ENCODE measurements at places on chromosomes 2 and 18. TPM values are rescaled to one million over a fixed set of nuclear protein-coding genes. Genes with fewer than 3 reads are reported as not detected.

DNA sequence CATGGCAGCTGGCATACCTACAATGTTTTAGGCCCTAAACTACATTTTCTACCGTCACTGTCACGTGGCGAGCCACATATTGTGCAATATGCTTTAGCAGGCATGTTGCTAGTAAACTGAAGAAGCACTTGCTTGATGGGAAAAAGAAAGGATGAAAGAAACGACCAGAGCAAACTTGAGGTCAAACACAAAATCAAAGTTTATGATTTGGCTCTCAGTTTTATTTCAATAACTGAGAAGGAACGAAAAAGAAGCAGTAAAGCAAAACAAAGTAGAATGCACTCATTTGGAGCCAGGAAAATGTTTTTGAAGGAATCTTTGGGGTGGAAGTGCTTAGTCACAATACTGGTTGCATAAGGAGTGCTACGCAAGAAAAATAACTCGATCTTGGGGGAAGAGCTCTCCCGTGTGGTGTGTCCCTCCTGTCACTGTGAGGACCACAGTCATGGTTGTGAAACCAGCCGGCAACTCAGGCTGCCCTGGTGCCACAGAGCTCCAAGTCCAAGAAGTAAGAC, 349.8 kb downstream of the RBM43 start:
- DNase-seq = peak; percentile 61

Gene TEKT4
- total RNA-seq = not detected

Gene TLX2
- not detected for total RNA-seq

DNA sequence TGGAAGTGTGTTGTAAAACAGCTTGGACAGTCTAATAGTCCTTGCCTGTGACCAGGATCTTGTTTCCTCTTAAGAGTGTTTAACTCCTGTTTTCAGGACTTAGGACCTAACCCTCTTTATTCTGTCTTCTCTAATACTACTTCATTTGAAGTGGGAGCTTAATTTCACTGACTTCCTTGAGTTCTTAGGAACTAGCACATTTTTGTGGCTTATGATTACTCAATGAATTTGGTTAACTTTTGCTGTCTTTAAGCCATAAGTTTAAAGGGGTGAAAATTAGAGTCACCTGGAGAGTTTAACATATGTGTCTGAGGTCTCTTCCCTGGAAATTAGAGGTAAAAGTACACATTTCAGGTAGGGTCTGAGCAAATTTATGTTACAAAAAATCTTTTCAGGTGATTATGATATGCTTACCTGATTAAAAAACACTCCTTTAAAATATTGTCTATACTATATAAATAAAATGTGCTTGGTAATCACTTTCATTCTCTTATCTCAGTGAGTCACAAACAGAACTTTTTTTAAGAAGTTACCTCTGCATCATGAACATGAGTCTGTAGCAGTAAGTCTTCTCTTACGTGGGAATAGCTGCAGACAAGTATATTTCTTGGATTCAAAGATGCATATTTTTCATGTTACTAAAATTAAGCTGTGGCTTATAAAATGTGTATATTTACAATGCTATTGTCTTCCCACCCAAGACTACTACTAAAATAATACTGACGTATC, 52.7 kb downstream of the ATP9B start:
- peak; percentile 49 for DNase-seq

Measured in bronchial epithelial cell (primary cell).